NCI-H2081 (cell line): ENCODE measurements at places on chromosomes 4 and X.
A peak's percentile ranks its signal among the peaks of the same experiment; 100 is the strongest.

DNA sequence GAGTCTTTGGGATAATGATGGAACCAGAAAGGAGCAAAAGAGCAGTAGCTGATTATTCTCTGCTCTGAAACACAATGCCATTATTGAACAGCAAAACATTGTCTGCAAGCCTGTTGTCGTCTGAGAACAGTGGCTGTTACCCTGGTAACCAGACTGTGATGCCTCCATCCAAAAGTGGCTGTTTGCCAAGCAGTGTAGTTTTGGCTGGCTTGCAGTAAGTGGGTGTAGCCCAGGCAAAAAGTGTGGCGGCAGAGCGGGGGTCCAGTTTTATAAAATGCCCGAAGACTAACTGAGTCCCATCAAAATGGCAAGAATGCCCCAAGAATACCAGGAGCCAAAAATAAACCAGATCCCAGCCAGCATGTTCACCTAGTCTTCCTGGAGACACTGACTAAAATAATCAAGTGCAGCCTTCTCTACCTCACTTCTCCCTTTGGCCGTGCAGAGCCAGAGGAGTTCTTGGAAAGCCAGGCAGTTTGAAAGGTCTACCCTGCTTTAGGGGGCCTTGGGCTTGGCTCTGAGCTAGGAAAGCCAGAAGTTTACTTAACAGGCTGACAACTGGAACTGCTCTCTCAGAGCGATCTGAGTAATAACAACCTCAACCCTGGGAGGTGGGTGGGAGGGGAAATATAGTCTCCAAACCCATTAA lies 2.6 kb downstream of the PLP1 start:
- DNase-seq = peak; percentile 22

- DNase-seq = no peak
These were observed 228.8 kb upstream of the PGRMC2 start for GRCh38 chr4:128516301-128516969.

GRCh38 chr4:6956087-6956433 lies 46.4 kb downstream of the TBC1D14 start:
- no peak for DNase-seq

GRCh38 chr4:128527351-128527750 lies 239.7 kb upstream of the PGRMC2 start:
- DNase-seq = no peak

GRCh38 chr4:41360214-41360920 lies 103.6 kb downstream of the UCHL1 start:
- DNase-seq = peak; percentile 84

GRCh38 chr4:7197910-7198309 lies 5.6 kb downstream of the SORCS2 start:
- no peak for DNase-seq

GRCh38 chr4:105162123-105162796 lies 15.6 kb downstream of the TET2 start:
- DNase-seq = no peak

GRCh38 chrX:115650916-115651315 lies 89.9 kb downstream of the PLS3 start:
- peak; percentile 87 for DNase-seq

DNA sequence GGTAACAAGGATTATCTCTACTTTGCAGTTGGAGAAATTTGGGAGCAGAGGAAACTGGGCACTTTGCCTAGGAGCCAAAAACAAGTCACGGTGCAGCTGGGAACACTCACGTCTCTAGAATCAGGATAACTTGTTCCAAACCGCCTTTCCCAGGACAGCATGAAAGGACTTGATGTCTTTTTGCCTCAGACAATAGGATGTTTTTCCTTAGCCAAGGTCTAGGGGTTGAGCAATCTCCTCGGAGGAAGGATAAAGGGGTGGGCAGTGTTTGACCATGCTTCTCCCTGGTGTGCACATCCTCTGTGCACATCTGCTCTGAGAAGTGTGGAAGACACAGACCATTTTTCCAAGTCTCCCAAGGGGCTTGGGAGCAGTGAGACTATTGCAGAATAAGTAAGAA lies 1.7 kb upstream of the SPARCL1 start:
- DNase-seq = no peak

- no peak for DNase-seq
These were observed 55.9 kb downstream of the FHDC1 start for GRCh38 chr4:152992027-152992426.

DNA sequence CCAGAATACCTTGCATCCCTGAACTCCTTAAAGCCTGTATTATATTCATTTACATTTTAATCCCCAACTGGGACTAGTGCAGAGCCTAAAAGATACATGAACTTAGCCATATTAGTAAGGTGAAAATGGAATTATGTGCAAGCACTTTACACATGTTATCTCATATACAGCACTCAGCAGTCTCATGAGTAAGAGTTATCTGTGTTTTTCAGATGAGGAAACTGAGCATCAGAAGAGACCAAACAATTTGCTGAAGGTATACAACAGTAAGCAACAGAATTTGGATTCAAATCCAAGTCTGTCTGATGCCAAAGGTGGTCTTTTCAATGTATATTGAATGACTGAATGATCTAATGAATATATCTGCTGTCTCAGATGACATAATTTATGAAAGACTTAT lies 12.3 kb downstream of the ATP7A start:
- DNase-seq = no peak

GRCh38 chr4:54192811-54193210 lies 36.3 kb upstream of the PDGFRA start:
- DNase-seq = no peak

DNA sequence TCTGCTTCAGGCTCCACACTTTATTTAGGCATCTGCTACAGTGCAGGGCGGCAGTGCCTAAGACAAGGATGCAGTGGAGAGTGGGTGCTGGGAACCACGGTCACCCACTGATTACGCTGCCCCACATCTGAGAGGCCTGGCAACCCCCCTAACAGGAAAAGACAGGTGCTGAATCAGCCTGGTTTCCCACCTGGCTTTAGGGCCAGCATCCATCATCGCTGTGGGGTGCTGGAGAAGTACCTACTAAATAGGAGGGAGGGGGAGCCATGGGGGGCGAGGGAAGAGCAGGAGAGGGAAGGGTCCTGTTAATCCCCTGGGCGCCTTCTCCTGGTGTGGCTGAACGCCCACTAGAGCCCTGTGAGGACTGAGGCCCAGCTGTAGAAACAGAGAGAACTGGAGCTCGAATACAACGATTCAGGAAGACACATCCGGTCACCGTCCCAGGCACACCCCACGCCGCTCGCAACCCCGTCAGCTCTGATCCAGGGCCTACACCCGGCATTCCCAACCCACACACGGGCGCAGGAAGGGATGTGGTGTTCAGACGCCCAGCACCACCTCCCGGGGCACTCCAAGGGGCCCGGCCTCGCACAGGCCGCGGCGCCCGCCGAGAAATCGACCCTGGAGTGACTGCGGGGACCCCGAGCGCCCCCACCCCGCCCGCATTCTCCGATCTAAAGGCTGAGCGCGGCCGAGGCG lies 554 bp downstream of the DCTD start:
- peak; percentile 72 for DNase-seq

- no peak for DNase-seq
These were observed 323.2 kb downstream of the ARHGAP24 start for GRCh38 chr4:85798012-85798770.

DNA sequence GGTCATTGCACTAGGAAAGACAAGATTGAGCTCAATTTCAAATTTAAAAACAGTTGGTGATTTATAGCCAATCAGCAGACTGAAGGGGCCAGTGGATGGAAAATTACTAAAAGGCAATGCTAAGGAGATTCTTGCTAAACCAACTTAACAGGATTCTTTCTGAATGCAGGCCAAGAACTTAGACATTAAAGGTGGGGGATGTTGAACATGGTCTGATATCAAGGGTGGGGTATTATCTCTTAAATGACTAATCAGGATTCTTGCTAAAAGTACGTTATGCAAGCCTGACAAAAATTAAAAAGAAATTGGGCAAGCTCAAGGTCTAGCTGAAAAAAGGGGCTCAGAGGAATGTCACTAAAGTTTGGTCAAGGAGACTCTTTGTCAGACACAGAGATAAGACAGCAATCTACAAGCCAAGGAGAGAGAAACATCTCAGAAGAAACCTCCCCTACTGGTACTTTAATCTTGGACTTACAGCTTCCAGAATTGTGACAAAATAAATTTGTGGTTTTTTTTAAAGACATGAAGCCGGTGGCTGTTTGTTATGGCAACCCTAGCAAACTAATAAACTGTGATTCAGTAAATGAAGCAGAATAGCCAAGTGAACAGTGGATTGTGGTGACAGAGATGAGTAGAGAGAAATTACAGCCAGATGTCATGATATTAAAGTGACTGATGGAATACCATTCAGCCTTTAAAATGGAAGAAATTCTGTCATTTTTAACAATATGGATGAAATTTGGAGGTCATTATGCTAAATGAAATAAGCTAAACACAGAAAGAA lies 120.3 kb upstream of the KLHL4 start:
- DNase-seq = no peak

DNA sequence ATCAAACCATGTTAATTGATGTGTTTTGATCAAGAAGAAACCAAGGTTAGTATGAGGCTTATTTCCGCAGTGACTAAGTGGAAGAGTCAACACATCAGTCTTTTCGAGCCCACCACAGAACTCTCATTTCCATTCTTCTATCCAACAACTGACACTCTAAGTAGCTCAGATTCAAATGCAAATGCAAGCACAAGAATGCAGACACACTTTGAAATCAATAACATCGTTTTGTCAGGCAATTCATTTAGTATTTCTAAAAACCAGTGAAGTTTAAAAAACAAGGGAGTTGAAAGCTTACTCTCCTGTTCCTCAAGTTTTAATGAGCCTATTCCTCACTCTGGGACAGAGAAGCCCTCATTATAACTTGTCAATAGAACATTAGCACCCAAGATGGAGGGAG lies 433.1 kb downstream of the ZIC3 start:
- DNase-seq = no peak

GRCh38 chrX:15848576-15848975 lies 6.0 kb downstream of the AP1S2 start:
- no peak for DNase-seq

GRCh38 chr4:9916937-9917336 lies 104.4 kb downstream of the SLC2A9 start:
- no peak for DNase-seq

DNA sequence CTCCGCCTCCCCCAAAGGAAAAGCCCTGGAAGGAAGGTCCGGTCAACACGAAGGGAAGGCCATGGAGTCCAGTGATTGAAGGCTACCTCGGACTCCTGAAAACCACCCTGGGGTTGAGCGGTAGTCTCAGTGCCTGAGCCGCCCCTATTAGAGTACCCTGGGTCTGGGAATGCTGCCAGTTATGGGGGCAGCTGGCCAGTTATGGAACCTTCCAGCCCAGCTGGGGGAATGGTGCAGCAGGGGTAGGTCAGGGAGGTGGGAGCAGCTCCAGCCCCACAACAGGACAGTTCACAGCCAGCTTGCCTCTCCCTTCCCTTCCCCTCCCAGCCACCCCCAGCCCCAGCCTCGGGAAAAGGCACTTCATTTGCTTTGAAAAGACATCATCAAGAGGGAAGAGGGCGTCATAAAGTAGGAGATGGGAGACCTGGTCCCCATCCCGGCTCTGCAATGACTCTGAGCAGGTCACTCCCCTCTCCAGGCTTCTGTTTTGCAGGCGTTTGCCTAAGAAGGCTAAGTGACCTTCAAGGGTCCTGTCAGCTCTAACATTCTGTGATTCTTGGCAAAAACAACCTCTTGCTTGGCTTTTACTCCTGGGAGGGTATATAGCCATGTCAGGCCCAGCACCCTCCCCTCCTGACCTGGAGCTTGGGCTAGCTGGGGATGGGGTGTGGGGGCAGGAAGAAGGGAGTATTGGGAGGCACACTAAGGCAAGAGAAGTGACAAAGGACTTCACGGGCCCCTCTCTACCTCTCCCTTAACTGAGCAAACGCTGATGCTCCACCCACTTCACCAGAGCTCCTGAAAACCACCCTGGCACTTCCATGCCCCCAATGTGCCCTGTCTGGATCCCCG lies 8.0 kb downstream of the APLN start:
- no peak for DNase-seq

DNA sequence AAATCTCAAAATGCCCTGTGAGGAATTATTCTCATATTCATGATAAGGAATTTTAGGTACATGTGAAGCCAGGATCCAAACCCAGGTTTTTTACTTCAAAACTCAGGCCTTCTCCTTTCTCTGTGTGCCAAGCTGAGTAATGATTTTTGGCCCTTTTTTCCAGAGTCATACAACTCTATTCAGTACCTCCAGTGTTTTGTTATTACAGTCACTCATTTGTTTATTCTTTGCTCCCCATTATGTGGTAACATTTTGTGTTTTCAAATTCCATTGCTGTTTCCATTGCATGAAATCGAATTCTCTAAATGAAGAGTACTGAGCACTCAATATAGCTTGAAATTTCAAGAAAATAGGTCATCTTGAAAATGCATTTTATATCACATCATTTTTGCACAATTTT lies 315.4 kb downstream of the NR3C2 start:
- no peak for DNase-seq

DNA sequence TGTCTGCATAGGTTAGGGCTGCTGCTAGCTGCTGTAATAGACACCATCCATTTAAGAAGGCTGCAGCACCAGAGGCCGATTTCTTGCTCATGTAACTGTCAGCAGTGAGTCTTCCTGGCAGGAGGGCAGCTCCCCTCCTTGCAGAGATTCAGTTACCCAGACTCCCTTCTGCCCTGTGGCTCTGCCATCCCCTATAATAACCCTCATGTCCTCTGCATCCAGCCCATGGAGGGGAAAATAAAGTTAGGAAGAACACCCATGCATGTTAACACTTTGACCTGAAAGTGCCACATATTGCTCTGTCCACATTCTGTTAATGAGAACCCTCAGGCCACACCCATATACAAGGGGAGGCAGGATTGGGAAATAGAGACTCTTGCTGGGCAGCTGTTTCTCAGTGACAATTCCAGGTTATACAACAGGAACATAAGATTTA lies 5.4 kb downstream of the STBD1 start:
- DNase-seq = no peak

- DNase-seq = no peak
These were observed 52.9 kb downstream of the CCNG2 start for GRCh38 chr4:77209936-77210335.

DNA sequence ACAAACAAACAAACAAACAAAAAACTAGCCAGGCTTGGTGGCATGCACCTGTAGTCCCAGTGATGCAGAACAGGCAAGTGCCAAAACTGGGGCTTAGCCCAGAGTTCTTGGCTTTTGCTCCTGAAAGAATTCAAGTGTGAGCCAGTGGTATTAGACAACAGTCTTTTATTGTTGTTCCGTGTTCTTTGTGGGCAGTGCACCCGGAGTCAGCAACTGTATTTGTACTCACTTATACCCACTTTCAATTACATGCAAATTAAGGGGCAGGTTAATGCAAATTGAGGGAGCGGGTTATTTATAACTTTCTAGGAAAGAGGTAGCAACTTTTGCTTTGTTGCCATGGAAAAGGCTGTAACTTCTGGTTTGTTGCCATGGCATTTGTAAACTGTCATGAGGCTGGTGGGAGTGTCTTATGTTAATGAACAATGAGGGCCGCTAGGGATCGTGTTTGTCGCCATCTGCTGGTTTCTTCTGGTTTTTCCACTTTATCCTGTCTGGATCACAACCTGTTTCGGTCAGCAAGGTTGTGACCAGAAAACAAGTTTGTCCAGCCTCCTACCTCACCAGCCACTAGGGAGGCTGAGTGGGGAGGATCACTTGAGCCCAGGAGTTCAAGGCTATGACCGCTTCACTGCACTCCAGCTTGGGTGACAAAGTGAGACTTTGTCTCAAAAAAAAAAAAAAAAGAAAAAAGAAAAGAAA lies 88.8 kb upstream of the ESX1 start:
- DNase-seq = peak; percentile 58
